Effector memory CD4-positive, alpha-beta T cell (primary cell): ENCODE measurements at places on chromosomes 2 and 18.
A peak's percentile ranks its signal among the peaks of the same experiment; 100 is the strongest.

DNA sequence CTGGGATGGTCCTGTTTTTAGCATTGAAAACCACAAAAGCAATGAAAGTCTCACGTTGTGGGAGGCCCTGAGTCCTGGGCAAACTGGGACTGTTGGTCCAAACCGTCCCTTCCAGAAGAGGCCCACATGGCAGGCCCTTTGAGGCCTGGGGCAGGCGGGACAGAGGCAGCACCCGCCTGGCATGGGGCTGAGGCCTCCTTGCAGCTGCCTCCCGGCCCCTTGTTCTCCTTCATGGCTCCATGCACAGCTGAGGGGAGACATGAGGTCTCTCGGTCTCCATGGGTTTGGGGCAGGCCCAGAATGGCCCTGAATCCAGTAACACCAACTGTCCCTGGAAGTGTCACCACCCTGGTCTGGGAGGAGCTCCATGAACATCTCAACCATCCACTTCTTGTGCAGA, 61.9 kb downstream of the RRM2 start:
- DNase-seq, result no peak

DNA sequence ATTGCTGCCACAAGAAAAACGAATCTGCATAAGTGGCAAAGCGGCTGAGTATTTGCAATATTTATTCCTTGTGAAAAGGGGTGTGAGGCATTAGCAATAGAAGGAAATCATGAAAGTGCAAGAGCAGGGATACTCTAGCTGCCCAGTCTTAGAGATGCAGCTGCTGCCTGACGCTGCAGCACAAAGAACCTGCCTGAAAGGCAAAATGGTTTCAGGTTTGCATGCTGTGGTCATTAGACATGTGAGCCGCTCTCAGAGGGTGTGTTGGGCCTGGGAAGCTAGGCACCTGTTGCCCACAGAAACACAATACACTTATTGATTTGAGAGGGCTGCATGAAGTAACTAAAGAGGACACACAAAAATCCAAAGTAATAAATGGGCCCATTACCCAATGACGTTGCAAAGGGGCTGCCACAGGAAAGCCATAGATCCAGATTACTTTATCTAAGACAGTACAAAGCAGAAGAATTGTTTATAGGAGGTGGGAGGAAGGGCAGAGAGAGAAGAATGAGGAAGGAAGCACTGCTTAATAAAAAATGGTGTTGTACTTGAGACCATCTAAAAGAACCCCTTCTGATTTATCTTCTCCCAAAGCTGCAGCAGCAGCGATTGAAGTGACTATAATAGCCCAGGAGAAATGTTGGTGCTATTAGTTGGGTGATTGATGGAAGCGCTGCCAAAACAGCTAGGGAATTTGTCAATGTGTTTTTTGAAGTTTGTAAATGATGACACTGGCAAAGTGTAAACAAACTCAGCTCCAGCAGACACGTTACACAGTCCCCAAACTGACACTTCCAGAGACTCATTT, 492.4 kb upstream of the ACVR2A start:
- no peak for DNase-seq

DNA sequence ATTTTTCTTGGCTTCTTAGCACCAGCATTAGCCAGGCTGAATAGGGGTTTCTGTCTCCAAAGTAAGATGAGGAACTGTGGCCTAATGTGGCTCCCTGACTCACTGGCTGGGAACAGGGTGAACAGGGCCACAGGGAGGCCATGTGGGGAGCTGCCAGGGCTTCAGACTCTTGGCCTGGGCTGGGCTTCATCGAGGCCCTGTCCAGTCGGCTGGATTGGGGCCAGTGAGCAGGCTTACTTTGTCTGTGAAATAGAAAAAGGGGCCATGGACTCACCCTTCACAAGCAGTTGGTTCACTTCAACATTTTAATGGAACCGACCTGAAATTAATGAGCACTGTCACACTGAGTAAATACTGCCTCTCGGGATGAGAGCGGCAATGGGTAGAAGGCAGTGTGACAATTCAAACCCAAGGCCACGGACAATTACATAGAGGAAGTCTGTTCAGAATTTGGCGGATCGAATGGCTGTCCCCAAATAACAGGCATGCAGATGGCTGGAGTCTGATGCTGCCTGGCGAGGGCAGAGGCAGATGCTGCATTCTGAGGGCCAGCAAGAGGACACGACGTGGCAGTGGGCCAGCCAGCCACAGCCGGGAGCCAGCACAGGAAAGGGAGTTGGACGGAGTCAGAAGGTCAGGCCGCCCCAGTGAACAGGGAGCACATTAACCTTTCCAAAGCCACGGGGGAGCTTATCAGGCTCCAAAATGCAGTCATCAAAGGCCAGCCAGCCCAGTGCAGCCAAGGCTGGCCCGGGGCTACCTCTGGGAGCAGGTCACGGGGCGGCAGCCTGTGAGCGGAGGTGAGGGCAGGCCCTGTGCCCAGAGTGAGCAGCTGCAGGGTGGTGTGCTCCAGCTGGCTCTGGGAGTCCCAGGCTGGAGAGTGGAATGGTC, 146.6 kb upstream of the REV1 start:
- no peak for DNase-seq

DNA sequence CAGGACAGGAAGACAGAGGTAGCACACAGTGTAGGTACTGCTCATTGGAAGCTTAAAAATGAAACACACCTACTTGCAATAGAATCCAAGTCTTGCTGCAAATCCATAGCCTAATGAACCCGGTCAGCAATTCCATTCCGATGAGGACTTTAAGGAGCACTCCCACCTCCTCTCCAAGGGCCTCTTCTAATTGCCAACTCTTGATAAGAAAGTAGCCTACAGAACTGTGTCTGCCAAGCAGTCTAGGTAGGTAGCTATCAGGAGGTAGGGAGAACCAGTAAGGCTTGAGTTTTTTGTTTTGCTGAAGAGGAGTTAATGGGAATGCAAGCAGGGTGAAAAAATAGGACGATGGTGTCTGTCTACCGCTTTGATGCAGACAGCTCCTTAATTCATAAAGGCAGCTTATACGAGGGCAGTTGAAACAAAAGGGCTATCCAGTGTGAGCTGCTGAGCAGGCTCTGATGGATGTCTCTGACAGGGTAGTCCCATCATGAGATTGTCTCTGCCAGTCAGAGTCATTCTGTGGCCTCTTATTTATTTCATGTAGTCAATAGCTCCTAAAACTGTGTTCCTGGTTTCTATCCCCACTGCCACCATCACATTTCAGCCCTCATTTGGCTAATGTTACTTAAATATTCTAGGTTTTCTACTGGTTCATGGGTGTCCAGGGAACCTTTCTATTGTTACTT, 155.6 kb upstream of the DNMT3A start:
- DNase-seq, result no peak

- DNase-seq, result no peak
Measured at GRCh38 chr2:80361904-80362303, 57.4 kb upstream of the LRRTM1 start.

- DNase-seq, result no peak
Measured at GRCh38 chr2:45681675-45682074, 30.2 kb downstream of the PRKCE start.

DNA sequence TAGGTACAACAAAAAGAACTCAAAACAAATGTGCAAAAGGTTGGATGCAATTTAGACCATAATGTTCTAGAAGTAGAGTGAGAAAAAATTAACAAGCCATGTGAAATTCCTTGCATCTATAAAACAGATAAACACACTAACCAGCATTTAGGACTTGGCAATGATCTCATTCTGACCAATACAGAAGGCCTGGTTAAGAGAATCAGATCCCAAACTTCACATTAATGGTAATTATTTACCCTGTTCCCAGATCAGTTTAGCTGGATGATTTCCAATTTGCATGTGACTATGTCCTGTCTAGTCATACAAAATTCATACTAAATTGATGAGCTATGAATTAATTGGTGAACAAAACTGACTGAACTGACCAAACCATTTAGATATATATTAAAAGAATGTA, 98.4 kb upstream of the FIGN start:
- DNase-seq, result no peak

DNA sequence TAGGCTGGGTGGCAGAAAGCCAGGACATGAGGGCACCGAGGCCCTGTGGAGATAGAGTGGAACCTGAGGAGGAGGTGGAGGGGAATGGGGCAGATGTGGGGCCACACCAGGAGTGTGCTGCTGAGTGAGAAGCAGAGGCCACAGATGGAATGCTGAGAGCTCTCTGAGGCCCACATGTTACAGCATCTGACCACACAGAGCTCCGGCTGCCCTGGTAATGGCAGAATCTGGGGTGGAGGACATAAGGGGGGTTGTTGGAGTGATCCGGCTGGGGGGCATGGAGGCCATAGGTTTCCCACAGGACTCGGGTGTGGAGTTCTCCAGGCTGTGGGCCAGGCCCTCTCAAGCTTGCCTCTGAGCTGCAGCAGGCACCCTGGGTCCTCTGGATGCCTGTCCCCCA, 3.8 kb downstream of the MZT2B start:
- DNase-seq, result no peak

GRCh38 chr2:158181171-158181570, 79.5 kb downstream of the UPP2 start:
- no peak for DNase-seq

- no peak for DNase-seq
Measured at GRCh38 chr18:54232485-54233227, 8.2 kb upstream of the MBD2 start.

- no peak for DNase-seq
Measured at GRCh38 chr2:110100480-110100879, 15.1 kb downstream of the MALL start.

GRCh38 chr2:109715313-109715805, 78.7 kb upstream of the RGPD5 start:
- DNase-seq, result no peak

- DNase-seq, result no peak
Measured at GRCh38 chr2:232026910-232027309, 65.4 kb downstream of the DIS3L2 start.

DNA sequence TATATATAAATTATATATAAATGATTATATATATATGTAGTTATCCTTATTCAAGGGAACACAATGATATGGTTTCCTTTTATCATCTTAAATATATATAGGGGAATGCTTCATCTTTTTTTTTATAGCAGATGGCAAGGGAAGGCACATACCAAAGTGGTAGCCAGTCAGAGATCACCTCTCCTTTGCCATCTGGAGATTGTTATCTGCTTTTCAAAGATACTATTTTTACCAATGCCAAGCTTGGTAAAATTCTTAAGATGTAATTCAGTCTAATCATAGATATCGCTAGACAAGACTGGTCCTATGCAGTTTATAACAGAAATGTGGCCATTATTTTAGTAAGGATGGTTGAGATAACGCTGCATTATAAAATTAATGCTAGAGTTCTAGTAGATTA, 64.7 kb upstream of the DSEL start:
- DNase-seq, result no peak

DNA sequence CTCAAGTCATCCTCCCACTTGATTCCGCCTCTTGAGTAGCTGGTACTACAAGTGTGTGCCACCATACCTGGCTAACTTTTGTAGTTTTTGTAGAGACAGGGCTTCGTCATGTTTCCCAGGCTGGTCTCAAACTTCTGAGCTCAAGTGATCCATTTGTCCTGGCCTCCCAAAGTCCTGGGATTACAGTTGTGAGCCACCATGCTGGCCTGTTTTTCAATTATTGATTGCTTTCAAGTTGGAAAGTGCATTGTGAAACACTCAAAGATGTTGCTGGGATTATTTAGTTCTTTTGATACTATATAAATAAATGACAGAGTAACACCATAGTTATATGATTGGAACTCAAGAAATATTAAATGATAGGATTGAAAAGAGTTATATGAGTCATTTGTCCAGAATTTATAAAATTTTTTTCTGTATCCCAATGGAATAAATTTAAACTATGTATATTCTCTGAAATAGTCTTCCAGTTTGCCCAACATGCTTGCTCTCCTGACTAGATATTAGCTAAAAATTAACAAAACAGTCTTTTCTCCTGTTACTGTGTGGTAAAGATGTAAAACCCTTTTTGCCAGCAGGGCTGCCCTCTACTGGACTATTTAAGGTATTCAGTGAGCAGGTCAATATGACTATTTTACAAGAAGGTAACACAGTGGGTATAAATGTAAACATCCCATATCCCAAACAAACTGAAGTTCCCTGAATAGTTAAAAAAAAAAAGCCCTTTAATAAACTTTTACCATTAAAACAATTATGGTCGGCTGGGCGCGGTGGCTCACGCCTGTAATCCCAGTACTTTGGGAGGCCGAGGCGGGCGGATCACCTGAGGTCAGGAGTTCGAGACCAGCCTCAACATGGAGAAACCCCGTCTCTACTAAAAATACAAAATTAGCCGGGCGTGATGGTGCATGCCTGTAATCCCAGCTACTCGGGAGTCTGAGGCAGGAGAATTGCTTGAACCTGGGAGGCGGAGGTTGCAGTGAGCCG, 42.7 kb downstream of the ACSL3 start:
- DNase-seq, result peak; percentile 3

DNA sequence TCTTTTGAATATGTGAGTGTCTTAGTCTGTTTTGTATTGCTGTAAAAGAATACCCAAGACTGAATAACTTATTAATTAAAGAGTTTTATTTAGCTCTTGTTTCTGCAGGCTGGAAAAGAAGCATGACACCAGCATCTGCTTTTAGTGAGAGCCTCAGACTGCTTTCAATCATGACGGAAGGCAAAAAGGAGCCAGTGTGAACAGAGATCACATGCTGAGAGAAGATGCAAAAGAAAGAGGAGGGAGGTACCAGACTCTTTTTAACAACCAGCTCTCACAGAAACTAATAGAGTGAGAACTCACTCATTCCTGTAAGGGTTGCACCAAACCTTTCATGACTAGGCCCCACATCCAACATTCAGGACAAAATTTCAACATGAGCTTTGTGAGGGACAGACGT, 101.6 kb upstream of the HNMT start:
- DNase-seq, result no peak

DNA sequence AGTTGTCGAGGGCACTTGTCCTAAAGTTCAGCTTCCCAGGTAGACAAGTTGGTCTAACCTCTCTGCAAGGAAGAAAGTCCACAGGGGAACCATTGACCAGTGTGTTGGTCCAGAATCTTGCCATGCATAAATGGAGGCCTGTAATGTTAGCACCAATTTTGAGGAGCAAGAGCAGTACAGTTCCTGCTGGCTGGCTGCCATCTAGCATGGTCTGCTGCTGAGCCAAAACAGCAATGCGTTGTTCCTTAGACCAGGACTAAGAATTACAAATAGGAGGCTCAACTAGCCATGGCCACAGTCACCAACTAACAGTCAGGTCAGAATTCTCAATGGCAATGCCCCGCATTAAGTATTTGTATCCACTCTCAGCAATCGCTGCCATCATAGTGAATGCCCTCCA, 72.8 kb upstream of the WIPF1 start:
- DNase-seq, result no peak

DNA sequence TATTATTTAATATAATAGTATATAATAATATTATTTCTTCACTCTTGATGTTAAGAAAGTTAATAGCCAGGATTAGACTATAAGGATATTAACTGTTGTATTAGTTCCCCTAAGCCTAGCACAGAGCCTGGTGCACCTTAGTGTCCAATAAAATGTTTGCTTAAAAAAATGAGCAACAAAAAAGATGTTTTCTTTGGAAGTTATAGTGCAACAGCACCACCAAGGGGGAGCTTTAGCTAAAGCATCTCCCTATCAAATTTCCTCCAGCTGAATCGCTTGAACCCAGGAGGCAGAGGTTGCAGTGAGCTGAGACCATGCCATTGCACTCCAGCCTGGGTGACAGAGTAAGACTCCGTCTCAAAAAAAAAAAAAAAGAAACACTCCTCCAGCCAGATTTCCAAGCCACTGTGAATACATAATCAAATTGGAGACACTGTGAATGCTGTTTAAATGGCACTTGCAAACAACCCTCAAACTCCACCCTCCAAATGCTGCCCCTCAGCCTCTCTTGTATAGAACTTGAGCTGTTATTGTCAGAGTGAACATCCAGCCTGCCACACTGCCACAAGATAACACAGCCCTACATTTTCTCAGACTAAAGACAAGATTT, 221.9 kb downstream of the DYM start:
- no peak for DNase-seq
